ENCODE measurements at places on chromosomes 12 and 14.

- peak; percentile 6 for DNase-seq
Observed at GRCh38 chr12:26455936-26456574, 260.7 kb downstream of the SSPN start.

GRCh38 chr12:75760573-75761294, 249.3 kb upstream of the KRR1 start:
- DNase-seq: no peak

- peak; percentile 11 for DNase-seq
Observed at GRCh38 chr14:98131406-98131805, 1140.6 kb downstream of the BCL11B start.

DNA sequence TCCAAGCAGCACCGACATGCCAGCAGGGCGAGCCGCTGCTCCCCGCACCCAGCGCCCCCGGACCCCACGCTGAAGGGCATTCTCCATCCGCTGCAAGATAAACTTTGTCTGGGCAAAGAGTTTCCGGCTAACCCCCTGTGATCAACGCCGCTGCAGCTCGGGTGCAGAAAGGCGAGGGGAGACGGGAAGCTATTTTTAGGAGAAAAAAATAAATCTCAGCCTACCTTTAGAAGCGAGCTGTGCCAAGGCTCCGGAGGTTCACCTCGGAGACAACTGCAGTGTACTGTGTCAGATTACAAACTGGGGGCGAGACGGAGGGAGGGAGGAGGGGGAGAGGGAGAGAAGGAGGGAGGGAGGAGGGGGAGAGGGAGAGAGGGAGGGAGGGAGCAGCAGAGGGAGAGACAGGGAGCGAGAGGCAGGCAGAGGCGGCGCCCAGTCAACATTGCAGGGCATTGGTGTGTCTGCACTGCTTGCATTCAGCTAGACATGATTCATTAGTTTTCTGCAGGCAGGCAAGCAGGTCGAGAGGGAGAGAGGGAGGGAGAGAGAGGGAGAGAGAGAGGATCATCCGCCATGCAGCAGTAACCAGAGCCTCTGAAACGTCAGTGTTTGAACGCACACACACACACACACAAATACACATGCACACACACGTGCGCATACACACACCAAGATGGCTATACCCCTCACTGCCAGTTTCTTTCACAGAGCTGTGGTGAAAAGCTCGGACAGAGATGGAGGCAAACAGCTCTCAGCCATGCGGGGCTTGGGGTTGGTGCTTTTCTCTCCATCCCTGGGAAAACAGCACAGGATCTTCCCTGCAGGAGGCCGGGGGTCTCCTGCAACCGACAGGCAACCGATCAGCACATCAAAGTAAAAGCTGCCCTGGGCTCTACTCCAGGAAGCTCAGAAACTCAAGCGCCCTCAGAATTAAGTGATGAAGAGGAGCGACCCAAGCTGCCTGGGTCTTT, at the start of gene RIMBP2:
Gene RIMBP2, minus strand, starts transcription at position 302 of the 971 bp plus-strand sequence. CDS start 237,286 bp downstream, outside the sequence.
- peak; percentile 30 for DNase-seq

- no peak for DNase-seq
Observed at GRCh38 chr14:68367536-68367935, 425.3 kb downstream of the ZFP36L1 start.

DNA sequence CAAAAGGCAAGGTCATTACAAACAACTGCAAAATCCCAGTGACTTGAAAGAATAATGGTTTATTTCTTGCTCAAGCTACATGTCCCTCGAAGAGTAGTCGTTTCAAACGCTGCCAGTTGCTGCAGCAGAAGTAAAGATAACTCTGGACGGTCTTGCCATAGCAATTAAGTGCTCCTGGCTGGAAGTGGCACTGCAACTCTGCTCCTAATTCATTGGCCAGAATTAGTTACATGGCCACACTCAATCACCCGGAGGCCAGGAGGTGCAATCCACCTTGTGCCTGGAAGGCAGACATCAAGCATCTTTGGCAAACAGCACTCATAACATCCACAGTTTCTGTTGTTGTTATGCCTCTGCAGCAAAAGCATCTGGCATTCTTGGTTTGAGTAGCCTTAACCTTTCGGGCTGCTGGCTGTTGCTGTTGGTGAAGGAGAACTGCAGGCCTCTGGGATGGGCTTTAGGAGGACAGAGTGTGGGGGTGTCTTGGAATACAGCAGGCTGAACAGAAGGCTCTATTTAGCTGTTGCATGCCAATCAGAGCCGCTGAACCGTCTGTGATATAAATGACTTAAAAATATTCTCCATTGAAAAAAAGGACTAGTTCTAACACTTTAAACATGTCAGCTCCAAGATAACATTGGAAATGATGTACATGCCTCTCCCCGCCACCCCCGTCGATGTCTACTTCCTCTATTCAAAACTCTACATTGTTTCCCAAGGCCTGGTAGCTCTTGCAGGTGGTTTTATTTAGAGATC, 123.5 kb upstream of the DYRK2 start:
- no peak for DNase-seq

DNA sequence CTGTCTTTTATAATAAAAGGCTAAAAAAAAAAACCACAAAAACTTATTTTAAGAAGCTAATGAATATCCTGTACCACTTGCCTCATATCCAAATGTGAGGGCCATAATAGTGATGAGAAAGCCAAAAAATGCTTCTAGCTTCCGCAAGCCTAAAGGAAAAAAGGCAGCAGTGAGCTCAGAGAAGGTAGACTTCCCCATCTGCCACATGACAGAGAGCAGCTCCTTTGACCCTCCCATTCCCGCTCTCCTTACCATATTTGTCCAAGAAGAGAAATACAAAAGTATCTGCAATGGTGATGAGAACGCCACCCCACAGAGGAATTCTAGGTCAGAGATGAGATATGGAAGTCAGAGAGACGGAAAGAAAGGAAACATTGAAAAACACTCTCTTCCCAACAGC, 27.1 kb downstream of the SLC11A2 start:
- DNase-seq: no peak

DNA sequence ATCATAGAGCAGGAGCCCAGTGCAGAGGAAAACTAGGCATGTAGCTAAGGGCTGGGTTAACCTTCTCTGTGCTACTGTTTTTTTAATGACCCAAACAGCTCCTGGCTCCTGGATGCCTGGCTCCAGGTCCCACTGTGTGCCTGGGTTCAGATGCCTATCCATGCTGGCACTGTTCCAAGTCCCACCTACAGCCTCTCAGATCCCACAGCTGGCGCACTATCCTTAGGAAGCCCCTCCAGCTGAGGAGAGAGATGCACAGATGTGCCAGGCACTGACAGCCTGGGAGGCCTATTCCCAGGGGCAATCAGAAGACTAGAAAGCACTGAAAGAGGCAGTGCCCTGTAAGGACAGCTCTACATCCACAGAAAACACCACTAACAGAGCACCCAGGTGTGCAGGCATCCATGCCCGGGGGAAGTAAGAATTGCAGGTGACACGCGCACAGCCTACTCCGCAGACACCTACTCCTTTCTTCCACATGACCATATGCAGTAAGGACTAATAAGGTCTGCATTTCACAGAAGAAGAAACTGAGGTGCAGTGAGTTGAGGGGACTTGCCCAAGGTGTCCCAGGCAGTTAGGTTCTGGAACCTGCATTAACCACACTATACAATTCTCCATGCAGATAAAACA, 51.2 kb downstream of the PITPNM2 start:
- DNase-seq: no peak

- DNase-seq: peak; percentile 10
Observed at GRCh38 chr12:21818627-21819026, 44.1 kb upstream of the KCNJ8 start.

GRCh38 chr12:132754160-132754932, 7.3 kb downstream of the ANKLE2 start:
- DNase-seq: no peak

Measured in HT1080 (cell line).